ENCODE measurements at places on chromosomes 1 and 21.

DNA sequence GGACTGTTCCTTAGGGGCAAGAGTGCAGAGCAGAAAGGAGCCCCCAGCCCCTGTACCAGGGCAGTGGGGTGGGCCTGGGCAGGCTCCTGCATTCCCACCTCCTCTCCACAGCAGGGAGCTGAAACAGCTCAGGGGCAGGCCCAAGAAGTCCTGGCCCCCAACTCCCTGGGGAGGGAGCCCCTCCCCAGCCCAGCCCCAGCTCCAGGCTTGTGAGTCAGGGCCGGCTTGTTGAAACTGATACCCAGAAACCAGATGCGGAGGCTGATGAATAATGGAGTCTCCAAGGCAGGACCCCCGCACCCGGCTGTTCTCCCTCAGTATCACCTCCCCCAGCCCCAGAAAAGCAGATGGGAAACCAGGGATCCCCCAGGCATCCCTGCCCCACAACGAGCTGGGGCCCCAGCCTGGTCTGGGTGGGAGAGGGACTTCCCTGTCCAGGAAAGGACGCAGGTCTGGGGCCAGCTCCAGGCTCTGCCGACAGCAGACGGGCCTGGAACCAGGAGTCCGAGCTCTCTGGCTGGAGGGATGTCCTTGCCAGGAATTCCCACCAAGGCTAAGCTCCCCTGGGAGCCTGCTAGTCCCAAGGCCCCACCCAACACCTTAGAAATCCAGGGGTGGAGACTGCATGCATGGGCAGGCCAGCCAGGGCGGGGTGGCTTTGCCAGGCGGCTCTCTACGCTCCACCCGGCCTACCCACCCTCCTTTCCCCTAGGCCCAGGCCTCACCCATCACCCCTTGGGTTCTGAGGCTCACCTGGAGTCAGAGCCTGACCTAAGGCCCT lies 2.7 kb downstream of the PLEKHG5 start:
- DNase-seq: no peak

GRCh38 chr1:54610048-54610447 lies 13.3 kb downstream of the FAM151A start:
- no peak for DNase-seq

- DNase-seq: no peak
Observed at GRCh38 chr1:212738330-212738729, 38.7 kb upstream of the BATF3 start.

DNA sequence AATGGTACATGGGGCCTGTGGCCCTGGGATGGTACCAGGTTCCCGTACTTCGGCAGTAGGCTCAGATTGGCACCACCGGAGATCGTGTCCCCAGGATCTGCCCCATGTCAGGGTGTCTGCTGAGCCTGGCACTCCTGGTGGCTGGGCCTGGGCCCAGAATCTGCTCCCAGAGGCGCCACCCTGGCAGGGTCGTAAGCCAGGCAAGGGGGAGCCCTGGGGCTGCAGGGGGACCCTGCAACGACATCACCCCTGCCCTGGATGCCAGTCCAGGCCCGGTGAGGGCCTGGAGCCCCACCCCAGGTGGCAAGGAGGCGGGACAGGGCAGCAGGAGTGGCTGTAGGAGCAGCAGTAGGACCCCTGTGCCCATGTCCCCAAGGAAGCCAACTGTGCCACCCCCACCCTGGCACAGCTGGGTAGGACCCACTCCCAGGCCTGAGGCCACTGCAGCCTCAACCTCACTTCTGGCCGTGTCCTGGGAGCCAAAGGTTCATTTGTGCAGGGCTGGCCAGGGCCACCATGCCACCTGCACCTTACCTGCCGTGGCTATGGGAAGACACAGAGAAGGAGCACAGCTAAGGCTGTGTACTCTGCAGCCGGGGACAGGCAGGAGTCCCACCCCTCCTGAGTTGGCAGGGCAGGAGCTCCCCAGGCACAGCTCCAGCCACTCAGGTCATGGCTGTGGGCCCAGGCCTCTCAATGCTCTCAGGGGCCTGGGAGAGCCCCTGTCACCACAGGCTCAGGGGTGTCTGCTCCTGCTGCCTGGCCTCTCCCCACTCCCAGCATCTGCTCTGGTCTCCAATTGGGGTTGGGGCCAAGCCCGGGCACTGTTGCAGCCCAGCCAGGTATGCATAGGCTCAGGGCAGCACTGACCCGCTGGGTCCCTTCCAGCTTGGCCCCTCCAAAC lies 141.7 kb downstream of the EIF4G3 start:
- no peak for DNase-seq
